ENCODE measurements at places on chromosomes 6 and 20.
A peak's percentile ranks its signal among the peaks of the same experiment; 100 is the strongest.

DNA sequence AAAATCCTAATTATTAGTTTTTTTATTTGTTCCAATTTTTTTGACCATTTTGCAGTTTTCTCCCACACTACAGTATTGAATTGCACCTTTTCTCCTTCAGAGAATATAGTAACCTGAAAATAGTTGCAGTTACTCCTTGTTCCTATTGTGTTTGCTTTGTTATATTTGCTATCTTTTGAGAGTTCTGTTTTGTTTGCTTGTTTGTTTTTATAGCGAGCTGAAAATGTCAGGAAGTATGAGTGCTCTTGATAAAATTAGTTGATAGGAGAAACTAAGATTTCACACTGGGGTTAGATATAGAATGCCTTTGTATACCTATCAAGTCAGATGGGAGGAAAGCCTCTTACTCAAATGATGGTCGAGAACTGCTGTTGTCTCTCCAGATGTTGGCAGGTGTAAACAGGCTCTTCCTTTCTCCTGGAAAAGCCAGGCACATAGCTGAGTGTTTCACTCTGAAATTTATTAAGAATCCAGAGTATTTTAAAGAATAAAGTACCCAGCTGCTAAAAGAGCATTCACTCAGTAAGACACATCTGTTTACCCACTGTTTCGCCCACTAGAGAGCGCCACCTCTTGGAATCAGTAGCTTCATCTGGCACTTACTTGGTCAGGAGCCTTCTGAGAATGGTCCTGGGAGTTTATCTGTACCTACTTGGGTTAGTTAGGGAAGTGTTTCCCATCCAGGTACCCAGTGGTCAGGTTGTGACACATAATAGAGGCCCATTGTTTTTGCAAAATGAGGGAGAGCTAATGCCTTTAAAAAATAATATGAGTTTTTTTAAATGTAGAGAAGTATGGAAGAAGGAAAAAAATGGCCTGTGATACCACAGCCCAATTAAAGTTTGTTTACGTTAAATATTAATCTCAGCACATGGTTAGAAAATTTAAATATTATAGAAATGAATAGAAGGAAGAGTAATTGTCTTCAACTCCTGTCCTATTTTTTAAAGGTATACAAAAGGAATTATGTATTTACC lies 11.2 kb downstream of the NT5DC1 start:
- DNase-seq, result no peak
- no peaks in the 10 kb centered on the region for H3K4me1 ChIP-seq
- no peaks in the 10 kb centered on the region for H3K27me3 ChIP-seq
- no peak overlapping the region for H3K4me3 ChIP-seq
- peaks cover 97% of the 10 kb centered on the region for H3K36me3 ChIP-seq
- no peak overlapping the region for H3K27ac ChIP-seq

DNA sequence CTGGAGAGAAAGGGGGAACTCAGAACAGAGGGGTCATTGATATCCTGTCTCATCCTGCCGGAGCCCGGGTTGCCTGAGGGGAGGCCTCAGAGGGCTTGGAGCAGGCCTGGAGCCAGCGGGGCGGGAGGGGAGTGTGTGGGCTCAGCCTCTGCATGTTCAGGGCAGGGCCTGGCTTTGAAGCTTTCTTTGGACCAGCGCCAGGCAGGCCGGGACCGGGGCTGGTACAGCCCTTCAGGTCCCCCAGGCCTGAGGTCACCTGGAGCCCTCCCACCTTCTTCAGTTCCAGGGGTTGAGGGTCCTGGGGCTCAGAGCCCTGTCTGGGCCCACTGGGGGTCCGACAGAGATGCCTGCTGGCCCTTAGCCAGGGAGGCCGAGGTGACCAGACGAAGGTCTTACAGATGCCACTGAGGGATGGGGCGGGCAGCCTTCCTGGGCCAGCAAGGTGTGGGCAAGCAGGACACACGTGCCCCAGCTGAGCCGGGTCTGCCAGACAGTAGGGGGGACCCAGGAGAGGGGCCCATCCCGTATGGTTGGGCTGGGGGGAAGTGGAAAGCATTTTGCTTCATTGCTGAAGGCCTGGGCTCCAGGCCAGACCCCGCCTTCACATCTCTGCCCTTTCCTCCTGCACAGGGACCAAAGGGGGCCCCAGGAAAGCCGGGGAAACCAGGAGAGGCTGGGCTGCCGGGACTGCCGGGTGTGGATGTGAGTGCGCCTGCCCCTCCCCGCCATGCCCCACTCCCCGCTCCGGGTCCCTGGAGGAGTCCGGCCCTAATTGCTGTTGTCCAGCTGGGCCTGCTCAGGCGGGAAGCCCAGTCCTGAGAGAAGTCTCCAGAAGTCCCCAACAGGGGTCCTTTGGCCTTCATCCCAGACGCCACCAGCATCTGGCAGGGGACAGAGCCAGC lies 2.0 kb downstream of the COL9A3 start:
- H3K4me1 ChIP-seq, result peaks cover 36% of the 10 kb centered on the region
- no peak for DNase-seq
- peaks cover 10% of the 10 kb centered on the region for H3K27me3 ChIP-seq
- H3K27ac ChIP-seq, result peak overlapping the region; percentile 8
- peak overlapping the region; percentile 19 for H3K4me3 ChIP-seq

- H3K27ac ChIP-seq, result no peak overlapping the region
- H3K36me3 ChIP-seq, result no peaks in the 10 kb centered on the region
- H3K27me3 ChIP-seq, result no peaks in the 10 kb centered on the region
- no peak overlapping the region for H3K4me3 ChIP-seq
- no peak for DNase-seq
Observed at GRCh38 chr6:24149836-24150235, 23.8 kb downstream of the NRSN1 start.

DNA sequence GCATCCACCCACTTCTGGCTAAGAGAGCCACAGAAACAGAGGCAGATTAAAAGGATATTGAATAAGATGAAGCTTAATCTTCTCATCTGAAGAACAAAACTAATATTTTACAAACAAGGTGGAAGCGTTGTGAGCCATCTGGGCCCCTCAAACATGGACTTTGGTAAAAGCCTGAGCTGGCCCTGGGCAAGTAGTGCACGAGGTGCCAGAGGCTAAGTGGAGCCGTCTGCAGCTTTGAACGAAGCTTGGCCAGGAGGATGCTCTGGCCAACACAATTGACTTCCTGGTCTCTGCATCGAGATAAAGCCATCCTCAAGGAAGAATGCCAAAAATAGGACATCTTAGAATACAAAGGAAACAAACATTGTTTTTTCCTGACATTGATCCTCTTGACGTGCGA lies 53.2 kb upstream of the PLEKHG1 start:
- peaks cover 13% of the 10 kb centered on the region for H3K4me1 ChIP-seq
- DNase-seq, result no peak
- H3K36me3 ChIP-seq, result no peaks in the 10 kb centered on the region
- no peak overlapping the region for H3K27ac ChIP-seq

- H3K4me1 ChIP-seq, result no peaks in the 10 kb centered on the region
- no peak for DNase-seq
- H3K27me3 ChIP-seq, result no peaks in the 10 kb centered on the region
- H3K27ac ChIP-seq, result no peak overlapping the region
- no peaks in the 10 kb centered on the region for H3K36me3 ChIP-seq
- no peak overlapping the region for H3K4me3 ChIP-seq
Observed at GRCh38 chr20:16158090-16158975, 414.9 kb downstream of the KIF16B start.

- H3K4me3 ChIP-seq, result no peak overlapping the region
- H3K27me3 ChIP-seq, result no peaks in the 10 kb centered on the region
- no peak for DNase-seq
- H3K4me1 ChIP-seq, result peaks cover 27% of the 10 kb centered on the region
- no peaks in the 10 kb centered on the region for H3K36me3 ChIP-seq
Observed at GRCh38 chr20:23654000-23654399, 16.2 kb upstream of the CST3 start.

GRCh38 chr6:77038807-77039206 lies 424.5 kb downstream of the HTR1B start:
- H3K27ac ChIP-seq, result no peak overlapping the region
- H3K36me3 ChIP-seq, result no peaks in the 10 kb centered on the region
- H3K4me1 ChIP-seq, result no peaks in the 10 kb centered on the region
- H3K27me3 ChIP-seq, result no peaks in the 10 kb centered on the region
- no peak for DNase-seq
- H3K4me3 ChIP-seq, result no peak overlapping the region

GRCh38 chr6:107066697-107067659 lies 39.0 kb downstream of the MTRES1 start:
- DNase-seq, result no peak
- no peak overlapping the region for H3K27ac ChIP-seq
- H3K4me1 ChIP-seq, result peaks cover 6% of the 10 kb centered on the region
- H3K4me3 ChIP-seq, result no peak overlapping the region
- H3K36me3 ChIP-seq, result no peaks in the 10 kb centered on the region
- no peaks in the 10 kb centered on the region for H3K27me3 ChIP-seq

- H3K27me3 ChIP-seq, result peaks cover 26% of the 10 kb centered on the region
- H3K4me3 ChIP-seq, result no peak overlapping the region
- no peak for DNase-seq
- no peaks in the 10 kb centered on the region for H3K36me3 ChIP-seq
Observed at GRCh38 chr20:62548471-62548870, 72.7 kb upstream of the GATA5 start.

- DNase-seq, result no peak
- no peaks in the 10 kb centered on the region for H3K27me3 ChIP-seq
- no peak overlapping the region for H3K27ac ChIP-seq
- peaks cover 18% of the 10 kb centered on the region for H3K4me1 ChIP-seq
Observed at GRCh38 chr6:144302701-144303372, 17.7 kb downstream of the UTRN start.

DNA sequence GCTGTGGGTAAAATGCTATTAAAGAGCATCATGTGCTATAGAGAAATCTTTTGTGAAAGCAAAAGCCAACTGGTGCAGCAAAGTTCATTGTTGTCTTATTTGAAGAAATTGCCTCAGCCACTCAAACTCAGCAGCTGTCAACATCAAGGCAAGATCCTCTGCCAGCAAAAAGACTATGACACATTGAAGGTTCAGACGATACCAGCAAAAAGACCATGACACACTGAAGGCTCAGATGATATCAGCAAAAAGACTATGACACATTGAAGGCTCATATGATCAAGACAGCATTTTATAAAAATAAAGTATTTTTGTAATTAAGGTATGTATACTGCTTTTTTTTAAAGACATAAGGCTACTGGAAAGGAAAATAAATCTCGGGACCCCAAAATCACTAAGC lies 118.4 kb upstream of the RUNX2 start:
- no peak overlapping the region for H3K4me3 ChIP-seq
- H3K4me1 ChIP-seq, result no peaks in the 10 kb centered on the region
- H3K27ac ChIP-seq, result no peak overlapping the region
- H3K36me3 ChIP-seq, result no peaks in the 10 kb centered on the region

DNA sequence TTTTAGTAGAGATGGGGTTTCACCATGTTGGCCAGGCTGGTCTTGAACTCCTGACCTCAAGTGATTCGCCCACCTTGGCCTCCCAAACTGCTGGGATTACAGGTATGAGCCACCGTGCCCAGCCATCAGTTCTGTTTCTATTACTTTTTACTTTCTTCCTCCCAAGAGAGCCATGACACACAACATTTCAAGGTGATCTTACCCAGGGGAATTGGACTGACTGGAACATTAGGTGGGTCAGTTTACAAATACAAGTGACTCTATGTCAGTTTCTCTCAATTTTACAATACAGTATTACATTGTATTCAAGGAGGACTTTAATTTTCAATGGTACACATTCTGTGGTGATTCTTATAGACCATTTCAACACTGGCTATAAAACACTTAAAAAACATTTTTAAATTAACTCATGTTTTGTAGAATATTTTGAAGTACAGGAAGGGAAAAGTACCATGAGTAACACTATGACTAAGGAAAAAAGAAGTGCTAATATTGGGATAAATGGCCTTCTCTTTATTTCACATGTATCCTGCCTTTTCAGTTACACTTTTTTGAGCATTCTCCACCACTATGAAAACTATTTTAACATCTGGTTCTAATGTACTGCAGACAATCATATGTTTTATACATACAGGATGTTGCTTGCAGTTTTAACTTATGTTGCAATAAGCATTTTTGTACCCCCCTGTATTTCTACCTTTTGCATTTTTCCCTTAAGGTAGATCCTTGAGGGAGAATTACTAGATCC lies 8.4 kb downstream of the TPBG start:
- H3K27me3 ChIP-seq, result no peaks in the 10 kb centered on the region
- H3K27ac ChIP-seq, result no peak overlapping the region
- no peaks in the 10 kb centered on the region for H3K36me3 ChIP-seq
- DNase-seq, result no peak

GRCh38 chr20:23627501-23627900 lies 10.3 kb downstream of the CST3 start:
- no peak overlapping the region for H3K27ac ChIP-seq
- H3K27me3 ChIP-seq, result no peaks in the 10 kb centered on the region
- H3K4me1 ChIP-seq, result no peaks in the 10 kb centered on the region
- peaks cover 14% of the 10 kb centered on the region for H3K36me3 ChIP-seq
- no peak overlapping the region for H3K4me3 ChIP-seq

- H3K36me3 ChIP-seq, result peaks cover 13% of the 10 kb centered on the region
- H3K27me3 ChIP-seq, result no peaks in the 10 kb centered on the region
- no peak overlapping the region for H3K4me3 ChIP-seq
- H3K4me1 ChIP-seq, result peaks cover 40% of the 10 kb centered on the region
- H3K27ac ChIP-seq, result no peak overlapping the region
Observed at GRCh38 chr20:49853640-49854039, 41.0 kb downstream of the SLC9A8 start.

GRCh38 chr6:79833264-79833963 lies 113.9 kb downstream of the ELOVL4 start:
- no peaks in the 10 kb centered on the region for H3K36me3 ChIP-seq
- H3K27ac ChIP-seq, result no peak overlapping the region
- no peaks in the 10 kb centered on the region for H3K27me3 ChIP-seq

DNA sequence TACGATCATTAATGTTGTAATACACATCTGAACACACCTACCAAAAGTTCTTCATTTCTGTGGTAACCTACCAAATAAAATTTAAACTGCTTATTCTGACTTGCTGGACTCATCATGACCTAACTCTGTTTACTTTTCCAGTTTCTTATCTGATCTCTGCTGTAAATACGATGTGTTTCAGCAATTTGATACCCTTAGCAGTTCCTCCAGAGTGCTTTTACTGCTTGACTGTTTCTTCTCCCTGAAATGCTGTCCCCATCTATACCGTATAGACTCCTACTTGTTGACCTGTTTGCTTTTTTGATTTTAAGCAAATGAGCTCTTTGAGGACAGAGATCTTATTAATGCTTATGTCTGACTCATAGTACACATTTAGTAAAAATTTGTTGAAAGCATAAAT lies 119.5 kb downstream of the SCAF8 start:
- no peaks in the 10 kb centered on the region for H3K27me3 ChIP-seq
- H3K36me3 ChIP-seq, result no peaks in the 10 kb centered on the region
- no peak overlapping the region for H3K4me3 ChIP-seq
- no peaks in the 10 kb centered on the region for H3K4me1 ChIP-seq

- no peak for DNase-seq
- H3K27ac ChIP-seq, result no peak overlapping the region
Observed at GRCh38 chr20:17854307-17854903, 114.2 kb downstream of the SNX5 start.

DNA sequence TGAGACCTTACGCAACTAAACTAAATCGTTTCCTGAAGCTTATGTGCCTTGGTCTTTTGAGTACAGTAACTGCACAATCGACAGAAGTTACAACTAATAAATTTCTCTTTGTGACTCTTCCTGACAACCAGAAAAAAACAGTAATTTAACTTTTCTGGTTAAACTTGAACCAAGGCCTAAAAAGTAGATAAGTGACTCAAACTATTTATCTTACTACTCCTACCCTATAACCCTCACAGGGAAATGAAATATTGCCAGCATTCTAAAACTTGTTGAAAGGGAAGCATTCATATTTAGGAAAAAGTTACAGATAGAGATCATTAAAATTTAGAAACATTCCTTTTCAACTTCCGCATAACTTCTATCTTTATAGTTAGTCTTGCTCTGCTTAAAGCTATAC lies 1034.4 kb downstream of the EYS start:
- no peaks in the 10 kb centered on the region for H3K27me3 ChIP-seq
- H3K27ac ChIP-seq, result no peak overlapping the region
- H3K36me3 ChIP-seq, result no peaks in the 10 kb centered on the region
- H3K4me1 ChIP-seq, result no peaks in the 10 kb centered on the region
- no peak for DNase-seq
- no peak overlapping the region for H3K4me3 ChIP-seq

Measured in esophagus squamous epithelium (tissue), 5 donors.